Hindlimb muscle (tissue), 1 donor: ENCODE measurements at places on chromosomes 3 and 15.

GRCh38 chr15:77839970-77840905 lies 207.5 kb upstream of the LINGO1 start:
- no peak for DNase-seq

DNA sequence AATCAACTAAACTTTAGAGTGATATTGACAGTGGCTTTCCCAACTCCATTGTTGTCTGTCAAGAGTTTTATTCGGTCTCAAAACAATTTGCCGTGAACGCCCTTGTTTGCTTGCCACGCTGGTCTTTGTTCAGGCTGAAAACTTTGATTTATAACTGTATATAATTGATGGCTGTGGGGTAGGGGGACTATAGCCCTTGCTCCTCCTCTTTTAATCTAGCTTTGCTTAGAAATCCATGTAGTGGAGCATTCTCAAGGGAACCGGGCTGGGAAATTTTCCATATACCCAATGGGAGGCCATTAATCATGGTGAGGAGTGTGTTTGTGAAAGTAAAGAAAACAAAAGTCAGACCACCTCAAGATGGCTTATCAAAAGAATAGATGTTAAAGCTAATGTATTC lies 339.8 kb upstream of the RARB start:
- DNase-seq, result no peak

- DNase-seq, result no peak
Measured at GRCh38 chr3:139653582-139653981, 24.2 kb downstream of the NMNAT3 start.

DNA sequence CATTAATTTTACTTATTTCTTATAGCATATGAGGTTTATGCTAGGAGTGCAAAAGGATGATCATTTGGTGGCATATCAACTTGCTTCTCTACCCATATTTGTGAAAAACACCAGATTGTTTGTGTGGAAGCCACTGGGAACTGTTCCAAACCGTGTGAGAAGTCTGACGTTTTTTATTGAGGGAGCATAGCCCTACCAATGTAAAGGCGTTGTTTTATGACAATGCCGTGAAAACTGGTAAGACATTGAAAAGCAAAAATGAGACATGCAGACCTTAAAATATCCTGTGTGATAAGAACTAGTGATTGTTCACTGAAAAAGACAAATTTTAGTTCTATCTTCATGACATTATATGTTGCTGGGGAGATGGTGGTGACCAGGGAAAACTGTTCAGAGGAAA lies 87.8 kb downstream of the CHL1 start:
- DNase-seq, result no peak

- DNase-seq, result no peak
Measured at GRCh38 chr3:31562525-31562924, 29.8 kb downstream of the STT3B start.

- DNase-seq, result no peak
Measured at GRCh38 chr15:50244153-50244552, 21.4 kb downstream of the HDC start.

GRCh38 chr3:21356402-21356801 lies 394.6 kb downstream of the ZNF385D start:
- peak; percentile 4 for DNase-seq

- no peak for DNase-seq
Measured at GRCh38 chr15:74525945-74526344, 15.1 kb upstream of the ARID3B start.
